ENCODE measurements at places on chromosomes 5 and 9.

DNA sequence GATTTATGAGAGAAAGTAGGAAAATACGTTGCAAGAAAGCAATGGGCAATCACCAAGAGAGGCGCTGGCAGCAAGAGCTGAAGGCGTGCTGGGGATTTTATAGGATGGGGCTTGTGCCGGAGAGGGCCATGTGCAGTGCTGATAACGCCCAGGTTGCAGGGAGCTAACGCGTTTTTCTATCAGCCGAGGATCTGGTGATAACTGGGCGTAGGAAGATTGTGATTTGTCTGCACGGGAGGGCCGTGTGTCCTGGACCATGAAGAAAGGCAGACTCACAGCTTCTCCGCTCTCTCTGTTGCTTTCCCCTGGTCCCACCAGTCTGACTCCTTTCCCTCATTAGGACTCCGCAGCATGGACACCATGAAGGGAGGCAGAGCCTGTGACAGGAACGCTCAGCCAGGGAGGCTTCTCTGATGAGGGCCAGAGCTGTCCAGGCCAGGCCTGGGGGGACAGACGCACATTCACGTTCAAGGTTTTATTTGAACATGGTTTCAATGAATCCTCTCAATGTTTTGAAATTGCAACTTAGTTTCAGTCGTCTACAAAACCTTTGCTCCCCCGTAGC, 11.9 kb upstream of the CACNA1B start:
- DNase-seq = no peak

GRCh38 chr9:92026206-92027002, 76.4 kb upstream of the ROR2 start:
- DNase-seq = no peak

GRCh38 chr9:109616571-109617120, 118.5 kb upstream of the PTPN3 start:
- DNase-seq = no peak

GRCh38 chr5:137718611-137719010, 17.3 kb downstream of the KLHL3 start:
- DNase-seq = no peak

GRCh38 chr5:149141224-149141956, at the start of gene ABLIM3:
TSS of gene ABLIM3 (plus strand) at chr5:149141493. CDS start at chr5:149142096, 603 bp downstream.
- DNase-seq = no peak

GRCh38 chr5:1190837-1191239, 10.6 kb upstream of the SLC6A19 start:
- no peak for DNase-seq

DNA sequence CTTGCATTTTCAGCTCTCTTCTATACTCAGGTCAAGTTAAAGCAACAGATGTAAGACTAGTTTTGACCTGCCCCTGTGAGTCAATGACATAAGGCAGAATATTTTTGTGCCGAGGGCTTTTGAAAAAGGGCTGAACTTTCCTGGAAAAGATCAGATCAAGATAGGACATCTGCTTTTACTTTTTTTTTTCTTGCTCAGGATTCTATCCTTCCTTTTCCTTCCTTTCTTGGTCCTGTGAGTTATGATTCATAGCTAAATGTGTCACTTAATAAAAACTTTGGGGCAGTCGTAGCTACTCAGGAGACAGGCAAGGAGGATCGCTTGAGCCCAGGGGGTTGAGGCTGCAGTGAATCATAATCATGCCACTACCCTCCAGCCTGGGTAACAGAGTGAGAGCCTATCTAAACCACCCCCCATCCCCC, 84.3 kb upstream of the BRINP1 start:
- DNase-seq = no peak

GRCh38 chr5:97100476-97100875, 41.9 kb downstream of the LIX1 start:
- DNase-seq = no peak

DNA sequence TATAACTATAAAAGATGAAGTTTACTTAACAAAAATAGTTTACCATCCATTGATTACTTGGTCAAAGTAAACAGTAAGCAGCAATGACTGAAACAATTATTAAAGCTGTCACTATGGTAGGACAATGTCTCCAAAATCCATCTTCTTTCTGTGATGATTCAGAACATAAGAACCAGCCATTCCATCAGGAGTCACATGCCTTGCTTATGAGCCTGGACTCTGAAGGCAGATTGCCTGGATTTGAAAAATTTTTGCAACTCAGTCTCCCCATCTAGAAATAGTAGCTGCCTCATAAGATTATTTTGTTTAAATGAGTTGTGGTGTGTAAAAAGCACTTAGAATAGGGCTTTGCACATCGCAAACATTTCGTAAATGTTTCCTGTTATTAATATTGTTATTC, 136.2 kb downstream of the LIFR start:
- DNase-seq = no peak

All from Caco-2 (cell line).